ENCODE measurements at places on chromosomes 5 and 9.

DNA sequence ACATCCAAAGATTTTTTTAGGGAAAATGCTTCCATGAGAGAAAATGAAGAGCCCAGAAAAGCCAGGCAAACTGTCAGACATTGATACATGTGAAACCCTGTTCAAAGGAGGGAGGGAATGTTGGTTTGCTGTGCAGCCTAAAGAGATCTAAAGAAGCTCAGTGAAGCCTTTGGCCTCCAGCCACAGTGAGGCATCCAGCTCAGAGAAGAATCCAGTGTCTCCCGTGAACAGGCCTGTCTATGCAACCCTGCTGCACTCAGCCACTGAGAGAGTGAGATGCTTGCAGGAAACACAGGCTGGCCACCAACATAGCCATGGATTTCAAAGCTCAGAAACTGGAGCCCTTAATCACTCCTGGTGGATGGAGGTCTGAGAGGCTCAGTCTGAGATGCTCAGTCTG lies 171.4 kb upstream of the PLCXD3 start:
- no peak for DNase-seq

DNA sequence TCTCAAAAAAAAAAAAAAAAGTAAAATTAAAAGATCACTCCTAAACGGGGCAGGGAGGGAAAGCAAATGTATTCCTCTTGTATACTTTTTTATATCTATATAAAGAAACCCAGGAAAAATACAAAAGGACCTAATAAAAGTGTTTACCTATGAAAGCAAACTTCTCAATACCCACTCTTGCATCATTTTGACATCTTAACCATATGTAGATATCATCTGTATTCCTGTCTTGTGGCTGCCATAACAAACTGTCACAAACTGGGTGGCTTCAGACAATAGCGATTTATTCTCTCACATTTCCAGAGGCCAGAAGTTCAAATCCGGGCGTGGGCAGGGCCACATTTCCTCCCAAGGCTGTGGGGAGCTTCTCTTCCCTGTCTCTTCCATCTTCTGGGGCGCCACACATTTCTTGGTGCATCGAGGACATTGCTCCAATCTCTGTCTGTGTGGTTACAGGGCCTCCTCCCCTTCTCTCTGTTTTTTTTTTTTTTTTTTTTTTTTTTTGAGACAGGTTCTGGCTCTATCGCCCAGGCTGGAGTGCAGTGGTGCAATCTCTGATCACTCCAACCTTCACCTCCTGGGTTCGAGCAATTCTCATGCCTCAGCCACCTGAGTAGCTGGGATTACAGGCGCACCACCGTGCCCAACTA lies 58.4 kb upstream of the IL17B start:
- no peak for DNase-seq

GRCh38 chr5:35884773-35885172 lies 28.1 kb downstream of the IL7R start:
- no peak for DNase-seq

- DNase-seq, result no peak
Observed at GRCh38 chr5:131671409-131671808, 36.4 kb upstream of the RAPGEF6 start.

DNA sequence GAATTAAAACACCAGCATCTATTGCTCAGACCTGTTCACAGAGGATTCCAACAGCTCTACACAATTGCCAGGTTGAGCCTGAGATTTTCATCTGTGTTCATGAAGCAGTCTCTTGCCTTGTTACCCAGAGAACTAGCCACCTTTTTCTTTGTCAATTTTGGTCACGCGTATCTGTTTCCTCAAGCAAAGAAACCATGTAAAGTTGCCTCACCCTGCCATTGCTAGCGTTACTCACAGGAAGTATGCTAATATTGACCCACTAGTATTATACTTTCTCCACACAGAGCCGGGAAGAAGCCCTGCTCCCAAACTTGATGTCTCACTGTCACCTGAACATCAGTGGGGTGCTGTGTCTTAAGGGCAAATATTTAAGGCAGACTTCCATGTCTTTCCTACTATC lies 168.5 kb downstream of the PLPPR1 start:
- DNase-seq, result no peak

DNA sequence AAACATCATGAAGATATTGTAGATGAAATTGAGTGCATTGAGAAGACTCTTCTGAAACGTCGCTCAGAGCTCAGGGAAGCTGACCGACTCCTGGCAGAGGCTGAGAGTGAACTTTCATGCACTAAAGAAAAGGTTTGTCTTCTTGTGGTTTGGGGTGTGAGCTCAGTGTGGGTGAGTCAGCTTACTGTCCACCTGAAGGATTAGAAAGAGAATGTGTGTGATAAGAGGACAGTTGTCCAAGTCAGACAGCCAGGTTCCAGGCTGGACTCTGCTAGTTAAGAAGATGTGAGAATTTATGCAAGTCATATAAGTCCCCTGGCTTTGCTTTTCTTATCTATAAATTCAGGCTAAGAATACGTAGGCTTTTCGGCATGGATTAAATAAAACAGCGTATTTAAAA lies 46.9 kb downstream of the RAB14 start:
- no peak for DNase-seq

GRCh38 chr5:141826674-141827073 lies 51.5 kb downstream of the PCDH1 start:
- DNase-seq, result no peak

DNA sequence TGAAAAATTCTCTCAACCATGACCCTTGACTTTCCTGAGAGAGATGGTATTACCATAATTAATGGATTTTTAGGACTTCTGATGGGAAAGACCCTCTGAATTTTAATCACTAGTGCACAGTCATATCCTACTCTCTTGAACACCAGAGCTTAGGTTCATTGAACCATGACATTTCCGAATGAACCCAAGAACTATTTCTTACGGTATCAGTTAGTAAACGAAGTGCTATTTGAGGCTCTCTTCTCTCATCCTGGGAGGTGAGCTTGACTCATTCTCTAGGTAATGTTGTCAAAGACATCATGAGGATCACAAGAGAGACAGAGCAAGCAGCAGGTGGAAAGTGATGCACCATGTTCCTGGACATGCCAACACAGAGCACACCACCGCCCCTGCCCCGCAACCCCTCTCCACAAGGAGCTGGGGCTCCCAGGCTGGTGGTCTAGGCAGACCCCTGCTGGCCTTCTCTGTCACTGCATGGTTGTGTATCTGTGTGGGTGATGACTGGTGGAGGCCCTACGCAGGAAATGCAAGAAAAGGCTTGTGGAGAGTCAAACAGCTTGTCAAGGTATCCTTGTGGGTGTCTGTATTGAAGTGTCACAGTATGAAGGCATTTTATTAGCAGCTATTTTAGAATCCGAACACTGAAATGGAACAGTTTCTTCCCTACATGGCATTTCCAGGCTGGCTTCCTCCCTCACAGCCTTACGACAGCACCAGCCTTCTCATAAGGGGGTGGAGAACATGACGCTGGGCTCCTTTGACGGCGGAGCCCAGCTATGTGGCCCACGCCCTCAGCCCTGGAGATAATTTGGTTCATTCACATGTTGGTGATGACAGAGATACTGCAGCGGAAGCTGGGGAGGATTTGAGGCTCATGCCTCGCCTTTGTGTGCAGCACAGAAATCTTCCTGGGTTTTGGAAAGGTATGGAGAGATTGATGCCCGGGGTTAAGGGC lies 297.6 kb downstream of the NTRK2 start:
- no peak for DNase-seq

GRCh38 chr5:43785198-43785597 lies 182.2 kb downstream of the NNT start:
- no peak for DNase-seq

DNA sequence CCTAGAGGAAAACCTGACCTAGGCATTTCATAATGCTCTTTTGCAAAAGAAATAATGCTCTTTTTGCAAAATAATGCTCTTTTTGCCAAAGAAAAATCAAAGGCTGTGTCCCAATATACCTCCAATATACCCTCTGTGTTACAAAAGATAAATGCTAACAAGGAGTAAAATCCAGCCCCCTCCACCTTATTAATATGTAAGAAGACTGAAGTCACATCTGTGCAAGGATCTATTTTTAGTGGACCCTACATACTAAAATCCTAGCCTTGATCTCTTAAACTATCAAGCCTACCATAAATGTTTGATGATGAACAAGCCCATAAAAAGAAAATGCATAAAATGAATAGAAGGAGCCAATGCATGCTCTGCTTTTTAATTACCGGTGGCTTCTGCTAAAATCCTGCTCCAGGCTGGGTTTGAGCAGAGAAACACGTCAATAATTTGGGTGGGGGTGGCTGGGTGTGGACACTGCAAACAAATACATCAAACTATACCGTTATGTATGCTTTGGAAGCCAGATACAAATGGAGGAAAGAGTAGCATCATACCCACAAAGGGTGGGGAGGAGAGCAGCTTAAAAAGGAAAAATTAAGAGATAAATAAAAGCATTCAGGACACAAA lies 131.6 kb downstream of the SEMA6A start:
- DNase-seq, result no peak

DNA sequence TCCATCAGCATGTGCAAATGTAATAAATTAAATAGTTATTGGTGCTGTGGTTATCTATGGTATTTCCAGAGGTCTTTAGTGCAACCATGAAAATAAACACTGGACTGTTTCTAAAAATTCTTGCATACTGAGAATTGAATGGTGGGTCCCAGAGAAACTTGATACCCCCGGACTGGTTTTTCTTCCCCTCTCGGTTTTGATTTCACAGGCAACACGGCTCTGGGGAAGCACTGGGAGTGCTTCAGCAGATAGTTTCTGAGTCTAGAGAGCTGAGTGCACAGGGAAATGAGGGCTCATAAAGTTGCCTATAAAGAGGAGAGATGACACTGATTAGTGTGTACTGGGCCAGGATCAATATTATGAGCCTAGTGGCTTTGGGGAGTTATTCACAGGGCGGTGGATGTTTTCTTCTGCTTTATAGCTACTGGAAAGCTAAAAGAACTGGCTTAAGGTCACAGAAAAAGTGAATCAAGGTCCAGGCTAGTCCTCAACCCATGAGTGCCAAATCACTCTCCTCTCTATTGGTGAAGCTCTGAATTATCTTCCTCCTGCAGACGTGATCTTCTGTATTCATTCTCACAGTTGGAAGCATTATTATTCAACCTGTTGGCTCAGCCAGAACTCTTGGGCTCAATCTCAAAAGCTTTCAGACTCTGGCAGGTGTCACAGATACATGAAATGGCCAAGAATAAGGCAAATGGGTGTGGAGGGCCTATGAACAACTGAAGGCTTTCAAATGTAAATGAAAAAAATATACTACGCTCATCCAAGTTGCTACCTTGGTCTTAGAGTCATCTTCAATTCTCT lies 170.2 kb upstream of the HMHB1 start:
- no peak for DNase-seq

DNA sequence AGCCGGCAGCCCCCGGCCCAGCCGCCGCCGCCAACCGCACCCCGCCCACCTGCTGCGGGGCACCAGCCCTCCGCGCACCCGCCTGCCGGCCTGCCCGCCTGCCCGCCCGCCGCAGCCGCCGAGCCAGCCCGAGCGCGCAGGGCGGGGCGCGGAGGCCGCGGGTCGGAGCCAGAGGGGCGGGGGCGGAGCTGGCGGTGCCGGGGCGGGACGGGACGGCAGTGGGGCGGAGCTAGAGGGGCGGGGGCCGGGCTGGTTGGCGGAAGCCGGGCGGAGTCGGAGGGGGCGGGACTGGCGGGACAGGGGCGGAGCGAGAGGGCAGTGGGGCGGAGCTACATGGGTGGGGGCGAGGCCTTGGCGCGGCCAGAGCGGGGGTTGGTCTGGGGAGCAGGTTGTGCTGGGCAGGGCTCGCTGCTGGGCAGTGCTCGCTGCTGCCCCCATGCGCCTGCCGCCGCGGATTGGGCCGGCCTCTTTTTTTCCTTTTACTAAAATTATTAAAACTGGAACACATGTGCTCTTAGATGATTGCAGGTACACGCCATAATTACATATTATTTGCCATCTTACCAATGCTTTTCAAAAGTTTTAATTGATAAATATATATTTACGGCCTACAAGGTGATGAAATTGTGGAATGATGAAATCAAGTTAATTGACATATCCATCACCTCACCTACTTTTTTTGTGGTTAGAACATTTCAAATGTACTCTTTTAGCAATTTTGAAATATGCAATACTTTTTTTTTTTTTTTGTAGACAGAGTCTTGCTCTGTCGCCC lies at the start of gene SH3GLB2:
SH3GLB2 (minus strand) TSS at position 140 of the 775 bp plus-strand sequence. CDS start 177 bp downstream, outside the sequence.
- DNase-seq, result peak; percentile 93

DNA sequence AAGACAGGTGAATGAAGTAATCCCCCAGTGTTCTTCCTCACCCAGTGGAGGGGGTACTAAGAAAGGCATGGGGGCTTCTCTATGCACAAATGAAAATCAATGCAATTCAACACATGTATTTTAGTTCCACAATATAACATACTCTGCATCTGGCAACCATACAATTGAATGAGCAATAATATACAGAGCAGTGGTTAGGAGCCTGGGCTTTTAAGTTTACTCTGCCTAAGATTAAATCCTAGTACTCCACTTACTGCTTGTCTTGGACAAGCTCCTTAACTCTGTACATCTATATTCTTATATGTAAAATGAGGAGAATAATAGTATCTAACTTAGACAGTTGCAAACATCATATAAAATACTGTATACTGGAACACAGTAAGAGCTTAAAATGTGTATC lies 195.4 kb upstream of the TRIM32 start:
- DNase-seq, result no peak

DNA sequence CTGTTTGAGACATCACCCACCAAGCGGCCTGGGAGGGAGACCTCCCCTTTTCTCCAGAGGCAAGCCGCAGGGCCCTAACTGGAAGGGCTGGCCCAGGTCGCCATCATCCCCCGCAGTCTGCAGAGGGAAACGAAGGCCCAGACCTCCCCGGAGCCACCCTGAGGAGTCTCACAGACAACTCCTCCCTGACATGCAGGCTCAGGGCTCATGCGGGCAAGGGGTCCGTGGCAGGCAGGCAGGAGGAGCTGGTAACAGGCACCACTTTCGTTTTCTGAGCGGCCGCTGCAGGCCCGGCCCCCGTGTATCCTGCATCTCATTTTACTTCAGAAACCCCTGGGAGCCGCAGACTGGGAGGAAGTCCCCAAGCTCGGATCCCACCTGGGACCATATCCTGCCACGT lies 192.0 kb upstream of the PPP1R26 start:
- DNase-seq, result no peak

GRCh38 chr5:113169720-113170119 lies 193.1 kb downstream of the DCP2 start:
- no peak for DNase-seq

GRCh38 chr9:87663556-87663955 lies 62.4 kb upstream of the CTSL start:
- DNase-seq, result no peak

GRCh38 chr9:82363682-82364081 lies 375.1 kb downstream of the SPATA31D1 start:
- DNase-seq, result no peak

- no peak for DNase-seq
Observed at GRCh38 chr9:37333288-37333687, 89.2 kb upstream of the GRHPR start.

- no peak for DNase-seq
Observed at GRCh38 chr5:89105836-89106235, 222.9 kb upstream of the MEF2C start.

DNA sequence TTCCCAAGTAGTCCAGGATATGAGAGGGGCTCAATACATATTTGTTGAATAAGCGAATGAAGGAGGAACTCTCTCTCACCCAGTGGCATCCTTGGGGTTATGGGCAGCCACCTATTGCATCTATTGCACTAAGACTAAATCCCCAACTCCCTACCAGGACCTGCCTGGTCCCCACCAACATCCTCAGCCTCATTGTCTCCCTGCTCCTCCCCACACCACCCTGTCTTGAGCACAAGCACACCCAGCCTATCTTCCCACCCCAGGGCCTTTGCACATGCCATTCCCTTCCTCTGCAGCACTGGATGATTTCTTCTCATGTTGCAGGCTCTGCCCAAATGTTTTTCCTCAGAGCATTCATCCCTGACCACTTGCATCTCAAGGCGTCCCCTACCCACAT lies 133.8 kb downstream of the BARX1 start:
- DNase-seq, result no peak

Measured in stimulated activated CD8-positive, alpha-beta memory T cell treated with anti-CD3 and anti-CD28 coated beads, Interleukin-4, amount 100 ng/mL, for 1 hour (primary cell).